Mucosa of gallbladder (tissue), 1 donor: ENCODE measurements at places on chromosomes 13 and 19. TPM values are rescaled to one million over a fixed set of nuclear protein-coding genes. Genes with fewer than 3 reads are reported as not detected.

PSG11 gene
- not detected for total RNA-seq

MYO1F gene
- total RNA-seq = 47.2 TPM

ZNF799 gene
- total RNA-seq = 9.7 TPM

BRCA2 gene
- 0.60 TPM for total RNA-seq

ODAD3 gene
- total RNA-seq = 1.4 TPM

ZNF90 gene
- total RNA-seq = 3.9 TPM

NAPSA gene
- total RNA-seq = 8.1 TPM

LHB gene
- total RNA-seq = not detected

CRTC1 gene
- 23.6 TPM for total RNA-seq

IGFL2 gene
- total RNA-seq = not detected

NOVA2 gene
- 3.1 TPM for total RNA-seq

ATP4A gene
- total RNA-seq = not detected

NKPD1 gene
- total RNA-seq = 0.52 TPM

SPPL2B gene
- total RNA-seq = 148 TPM

SYT3 gene
- total RNA-seq = 0.32 TPM

SIGLEC6 gene
- total RNA-seq = 5.1 TPM

CACNG6 gene
- not detected for total RNA-seq

TLE2 gene
- 64.6 TPM for total RNA-seq

GARIN5A gene
- total RNA-seq = 5.0 TPM

NLRP13 gene
- not detected for total RNA-seq

CDC42EP5 gene
- total RNA-seq = 14.9 TPM

UGGT2 gene
- total RNA-seq = 20.2 TPM

ZNF534 gene
- not detected for total RNA-seq

P2RY11 gene
- 17.8 TPM for total RNA-seq

SIRT6 gene
- total RNA-seq = 28.3 TPM

IGFL1 gene
- not detected for total RNA-seq

C1QTNF9B gene
- total RNA-seq = not detected

CALR3 gene
- not detected for total RNA-seq

TRIP10 gene
- 68.9 TPM for total RNA-seq

GPR12 gene
- not detected for total RNA-seq
